CD14-positive monocyte (primary cell): ENCODE measurements at places on chromosomes 1 and 21.

DNA sequence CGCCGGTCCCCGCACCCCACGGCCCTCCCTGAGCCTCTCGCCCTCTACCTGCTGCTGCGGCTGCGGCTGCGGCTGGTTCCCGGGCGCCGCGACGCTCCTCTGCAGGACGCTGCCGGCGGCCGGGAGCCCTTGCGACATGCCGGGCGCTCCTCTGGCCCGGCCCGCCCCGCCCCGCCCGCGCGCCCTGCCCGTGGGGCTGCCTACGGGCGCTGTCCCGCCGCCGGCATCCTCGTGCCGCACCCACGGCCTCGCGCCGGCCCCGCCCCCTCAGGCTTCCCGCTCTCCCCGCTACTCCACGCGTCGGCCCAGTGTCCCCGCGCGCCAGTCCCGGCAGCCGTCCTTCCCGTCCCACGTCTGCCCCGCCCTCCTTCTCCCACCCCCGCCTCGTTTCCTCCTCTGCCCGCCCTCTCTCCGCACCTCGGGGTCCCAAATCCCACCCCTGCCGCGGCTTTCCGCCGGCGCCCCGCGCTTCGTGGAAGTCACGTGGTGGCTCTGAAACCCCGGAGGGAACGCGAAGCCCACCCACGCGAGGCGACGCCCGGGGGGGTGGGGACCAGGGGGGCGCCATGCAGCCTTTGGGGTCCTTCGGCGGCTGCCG, at the start of gene BATF3:
TSS of gene BATF3 (minus strand) at position 216 of the 598 bp plus-strand sequence. CDS start at position 138, 78 bp downstream.
- no peak for DNase-seq

DNA sequence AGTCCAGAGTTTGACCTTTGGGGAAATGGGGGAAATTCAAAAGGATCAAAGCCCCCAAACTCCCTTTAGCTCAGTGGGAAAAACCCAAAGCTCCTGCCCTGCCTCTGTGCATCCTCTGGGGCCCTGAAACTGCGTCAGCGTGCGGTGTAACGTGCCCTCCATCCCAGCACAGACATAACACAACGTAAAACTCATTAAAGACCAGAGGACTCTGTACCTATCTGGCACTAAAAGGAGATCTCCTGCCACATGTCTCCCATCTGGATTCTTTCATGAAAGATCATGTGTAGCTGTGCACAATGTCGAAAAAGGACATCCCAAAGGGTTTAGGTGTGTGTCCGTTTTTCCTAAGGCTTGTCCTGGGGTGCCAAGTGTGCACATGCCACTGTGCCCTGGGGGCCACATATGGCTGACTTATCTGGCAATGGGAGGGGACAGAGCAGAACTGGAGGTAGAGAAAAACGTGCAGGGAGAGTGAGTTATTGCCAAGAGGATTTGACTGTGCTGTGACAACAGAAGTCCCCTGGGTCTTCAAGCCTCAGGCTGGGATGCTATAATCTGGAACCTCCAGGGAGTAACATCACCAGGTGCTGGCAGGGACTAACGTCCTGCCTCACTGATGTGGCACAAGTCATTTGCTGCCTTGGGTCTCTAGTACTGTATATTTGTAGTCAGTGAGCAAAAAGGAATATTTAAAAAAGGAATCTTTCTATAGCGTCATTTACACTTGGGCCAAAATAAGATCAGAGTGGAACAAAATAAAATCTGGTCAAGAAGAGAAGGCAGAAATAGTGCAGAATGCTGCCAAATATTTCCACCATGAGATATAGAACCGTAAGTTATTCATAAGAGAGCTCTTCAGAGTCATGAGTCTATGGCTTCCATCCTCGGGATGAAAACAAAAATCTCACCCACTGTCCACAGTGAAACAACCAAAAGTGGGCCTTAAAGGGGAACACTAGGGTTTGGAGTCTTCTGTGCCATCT, 52.3 kb downstream of the ITPKB start:
- DNase-seq: no peak

DNA sequence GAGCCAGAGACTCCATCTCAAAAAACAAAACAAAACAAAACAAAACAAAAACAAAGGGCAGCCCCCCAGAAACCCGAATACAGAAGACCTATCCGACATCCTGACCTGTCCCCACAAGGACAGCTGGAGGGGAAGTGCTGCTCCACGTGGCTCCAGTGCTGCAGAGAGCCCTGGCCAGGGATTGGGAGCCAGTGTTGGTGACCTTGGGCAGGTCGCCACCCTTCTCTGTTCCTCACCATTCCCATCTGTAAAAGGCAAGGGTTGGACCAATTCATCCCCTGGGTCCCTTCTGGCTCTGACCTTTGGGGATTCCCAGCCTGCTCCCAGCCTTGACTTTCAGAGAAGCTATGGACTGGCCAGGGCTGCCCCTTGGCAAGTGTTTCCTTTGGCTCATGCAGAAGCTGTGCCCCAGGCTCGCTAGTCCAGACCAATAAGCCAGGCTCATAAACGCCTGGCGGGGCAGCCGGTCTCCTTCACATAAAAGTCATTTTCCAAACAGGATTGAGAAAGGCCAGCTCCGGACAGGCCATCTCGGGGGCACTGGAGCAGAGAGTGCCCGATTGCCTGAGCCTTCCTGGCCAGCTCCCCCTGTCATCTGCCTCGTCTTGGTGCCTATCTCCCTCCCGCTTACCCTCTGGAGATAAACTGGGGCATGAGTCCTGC, 20.0 kb upstream of the PADI1 start:
- no peak for DNase-seq

DNA sequence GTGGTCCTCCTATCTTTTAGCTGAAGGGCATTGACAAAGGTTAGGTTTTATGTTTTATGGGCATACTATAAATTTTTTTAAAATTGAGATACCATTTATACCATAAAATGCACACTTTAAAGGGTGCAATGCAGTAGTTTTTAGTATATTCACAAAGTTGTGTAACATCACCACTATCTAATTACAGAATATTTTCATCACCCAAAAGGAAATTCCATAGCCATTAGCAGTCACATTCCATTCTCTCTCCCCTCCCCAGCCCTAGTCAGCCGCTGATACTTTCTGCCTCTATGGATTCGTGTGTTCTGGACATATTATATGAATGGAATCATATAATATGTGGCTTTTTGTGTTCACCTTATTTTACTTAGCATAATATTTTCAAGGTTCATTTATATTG, 135.8 kb upstream of the B3GALT2 start:
- DNase-seq: no peak

- DNase-seq: no peak
These were observed 6.8 kb upstream of the PPP1R15B start for GRCh38 chr1:204418174-204419063.

DNA sequence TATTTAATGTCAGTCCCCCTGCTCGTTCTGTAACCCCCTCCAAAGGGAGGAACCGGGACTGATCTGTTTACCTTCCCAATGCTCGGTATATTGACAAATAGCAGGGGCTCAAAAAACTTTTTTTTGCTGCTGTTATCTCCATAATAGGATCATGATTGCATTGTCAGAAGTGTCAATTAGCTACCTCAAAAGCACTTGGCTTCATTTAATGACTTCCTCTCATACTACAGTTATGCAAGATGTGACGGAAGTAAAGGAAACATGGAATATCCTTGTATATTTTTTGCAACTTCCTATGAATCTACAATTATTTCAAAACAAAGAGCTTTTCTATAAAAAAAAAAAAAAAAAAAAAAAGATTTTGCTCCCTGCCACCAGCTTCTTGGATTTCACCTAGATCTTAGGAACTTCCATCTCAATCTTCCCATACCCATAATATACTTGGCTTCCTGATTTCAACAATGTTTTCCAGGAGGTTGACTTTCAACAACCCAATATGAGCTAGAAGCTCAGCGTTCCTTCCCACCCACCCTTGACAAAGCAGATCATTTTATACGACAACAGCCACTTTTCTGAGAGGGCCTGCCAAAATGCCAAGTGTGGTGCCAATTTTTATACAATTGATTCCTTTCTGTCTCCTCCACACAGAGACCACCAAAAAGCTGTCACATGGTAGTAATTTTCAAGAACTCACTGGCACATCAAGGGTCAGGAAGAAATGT, 71.7 kb downstream of the SETD4 start:
- peak; percentile 14 for DNase-seq

- peak; percentile 82 for DNase-seq
These were observed 18.1 kb downstream of the CFAP45 start for GRCh38 chr1:159881622-159882526.

- DNase-seq: no peak
These were observed 155.4 kb downstream of the PGBD5 start for GRCh38 chr1:230270559-230271281.

- no peak for DNase-seq
These were observed 72.3 kb downstream of the RGL1 start for GRCh38 chr1:183877053-183877720.

DNA sequence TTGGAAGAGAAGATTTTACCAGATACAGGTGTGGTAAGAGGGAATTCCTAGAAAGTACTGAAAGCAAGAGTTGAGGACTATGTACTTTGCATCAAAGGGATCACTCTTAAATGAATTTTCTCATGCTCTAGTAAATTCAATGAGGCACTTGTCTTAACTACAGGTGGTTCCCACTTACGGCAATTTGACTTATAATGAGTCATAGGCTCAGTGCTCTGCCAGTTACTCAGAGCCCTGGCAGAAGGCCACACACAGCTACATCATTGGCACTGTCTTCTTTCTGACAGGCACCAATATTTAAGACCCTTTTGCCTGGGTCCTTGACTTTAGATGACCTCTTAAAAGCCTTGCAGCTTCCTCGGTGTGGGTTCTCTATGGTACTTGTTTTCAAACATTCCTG, 15.9 kb upstream of the ADAMTS5 start:
- peak; percentile 18 for DNase-seq

DNA sequence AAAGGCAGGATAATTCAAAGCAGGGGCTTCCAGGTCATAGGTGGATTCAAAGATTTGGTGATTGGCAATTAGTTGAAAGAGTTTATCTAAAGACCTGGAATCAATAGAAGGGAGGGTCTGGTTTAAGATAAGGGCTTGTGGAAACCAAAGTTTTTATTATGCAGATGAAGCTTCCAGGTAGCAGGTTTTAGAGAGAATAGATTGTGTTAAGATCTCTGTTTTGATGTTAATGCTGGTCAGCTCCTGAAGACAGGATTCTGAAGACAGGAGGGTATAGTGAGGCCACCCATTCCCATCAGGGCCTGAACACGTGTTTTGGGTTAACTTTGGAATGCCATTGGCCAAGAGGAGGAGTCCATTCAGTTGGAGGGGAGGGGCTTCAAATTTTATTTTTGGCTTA, 6.1 kb upstream of the PTBP2 start:
- no peak for DNase-seq

- no peak for DNase-seq
These were observed 54.4 kb upstream of the CDC42BPA start for GRCh38 chr1:227372726-227373130.

DNA sequence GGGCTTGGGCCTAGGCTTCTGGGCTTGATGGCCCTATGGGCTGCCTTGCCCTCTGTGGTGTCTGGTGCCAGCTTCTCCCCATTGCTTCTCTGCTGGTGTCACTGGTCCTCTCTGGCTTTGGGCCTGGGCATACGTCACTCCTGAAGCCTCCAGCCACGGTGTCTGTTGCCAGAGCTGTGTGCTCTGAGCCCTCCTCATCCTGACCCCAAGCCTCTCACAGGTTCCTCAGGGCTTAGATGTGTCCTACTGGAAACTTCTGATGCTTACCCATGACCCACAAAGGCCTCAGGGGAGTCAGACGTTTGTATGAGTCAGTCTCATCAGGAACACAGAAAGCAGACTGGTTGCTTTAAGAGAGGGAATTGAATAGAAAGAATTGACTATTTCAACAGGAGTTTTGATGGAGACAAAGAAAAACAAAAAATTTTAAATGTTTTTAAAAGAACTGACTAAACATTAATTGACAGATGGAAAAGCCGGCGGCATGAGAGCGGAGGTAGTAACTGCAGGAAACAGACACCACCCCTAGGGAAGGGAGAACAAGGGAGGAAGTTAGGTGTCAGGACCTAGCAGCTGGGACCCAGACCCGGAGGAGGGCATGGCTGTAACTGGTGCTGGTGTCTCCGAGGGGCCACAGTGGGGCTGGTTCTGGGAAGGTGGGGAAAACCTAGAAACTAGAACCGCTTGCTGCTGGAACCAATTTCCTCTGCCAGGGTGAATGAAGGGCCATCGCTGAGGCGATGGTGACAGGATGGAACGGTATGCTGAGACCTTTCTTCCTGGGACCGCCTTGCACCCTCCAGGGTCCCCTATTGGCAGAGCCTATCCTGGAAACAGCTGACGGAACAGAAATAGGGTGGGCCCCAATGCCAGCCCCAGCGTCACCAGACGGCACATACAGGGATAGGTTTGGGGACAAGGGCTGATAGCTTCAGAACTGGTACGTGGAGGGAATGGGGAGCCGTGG, 40.0 kb upstream of the CITED4 start:
- DNase-seq: peak; percentile 45

GRCh38 chr1:156153362-156153761, at the start of gene SEMA4A:
SEMA4A (plus strand) TSS chr1:156153585; CDS start chr1:156154579, 994 bp downstream.
- DNase-seq: no peak

- no peak for DNase-seq
These were observed 25.8 kb upstream of the LRRN2 start for GRCh38 chr1:204711103-204711946.

- no peak for DNase-seq
These were observed 449.9 kb downstream of the PTPRU start for GRCh38 chr1:29686012-29686930.

- DNase-seq: no peak
These were observed 1.6 kb upstream of the AJAP1 start for GRCh38 chr1:4652631-4653327.

DNA sequence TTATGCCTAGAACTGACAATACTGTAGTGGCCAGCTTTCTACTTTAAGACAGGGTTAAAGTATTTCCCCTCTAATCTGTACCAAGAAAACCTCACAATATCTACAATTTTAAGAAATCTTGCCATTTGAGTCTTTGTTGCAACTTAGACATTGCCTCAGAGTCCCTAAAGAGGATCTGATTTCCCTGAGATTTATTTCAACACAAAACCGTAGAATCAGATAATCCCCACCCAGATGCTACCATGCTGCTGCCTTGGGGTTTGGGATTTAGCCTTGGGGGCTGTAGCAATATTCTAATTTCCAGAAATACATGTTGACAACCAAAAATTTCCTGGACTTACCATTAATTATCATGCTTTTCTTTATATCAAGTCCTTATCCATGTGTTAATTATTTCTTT, 50.3 kb upstream of the DENND1B start:
- no peak for DNase-seq

DNA sequence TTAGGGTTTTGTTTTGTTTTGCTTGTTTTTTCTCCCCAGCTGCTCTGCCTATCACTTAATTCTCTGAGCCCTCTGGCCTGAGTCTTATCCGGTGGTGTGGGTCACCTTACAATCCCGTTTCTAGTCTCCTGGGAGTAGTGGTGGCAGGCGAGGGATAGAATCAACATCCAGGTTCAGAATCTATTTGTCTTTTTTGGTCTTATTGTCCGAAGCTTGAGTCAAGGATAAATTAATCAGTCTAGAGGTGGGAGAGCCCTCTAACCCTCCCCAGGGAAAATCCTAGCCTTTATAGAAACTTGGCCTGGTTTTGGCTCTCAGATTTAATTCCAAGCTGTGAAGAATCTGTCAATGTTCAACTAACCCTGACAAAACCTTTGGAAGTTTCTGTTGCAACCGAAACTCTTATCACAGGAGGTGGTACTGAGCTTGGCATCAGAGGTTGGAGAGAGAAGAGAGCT, 246.3 kb downstream of the FGGY start:
- DNase-seq: no peak
